ENCODE measurements at places on chromosomes 2 and 18.

DNA sequence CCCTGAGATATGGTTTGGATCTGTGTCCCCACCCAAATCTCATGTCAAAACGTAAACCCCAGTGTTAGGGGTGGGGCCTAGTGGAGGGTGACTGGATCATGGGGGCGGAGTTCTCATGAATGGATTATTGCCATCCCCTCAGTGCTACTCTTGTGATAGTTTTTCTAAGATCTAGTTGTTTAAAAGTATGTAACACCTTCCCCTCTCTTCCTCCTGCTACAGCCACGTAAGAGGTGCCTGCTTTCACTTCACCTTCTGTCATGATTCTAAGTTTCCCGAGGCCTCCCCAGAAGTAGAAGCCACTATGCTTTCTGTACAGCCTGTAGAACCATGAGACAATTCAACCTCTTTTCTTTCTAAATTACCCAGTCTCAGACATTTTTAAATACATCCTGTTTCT is 16.9 kb downstream of the PUM2 start:
- DNase-seq, result no peak

- DNase-seq, result no peak
Observed at GRCh38 chr18:80086281-80086680, 22.8 kb upstream of the ADNP2 start.

- DNase-seq, result no peak
Observed at GRCh38 chr18:58909521-58909920, 44.8 kb downstream of the ZNF532 start.

GRCh38 chr18:36217348-36217747 is 30.1 kb downstream of the MOCOS start:
- DNase-seq, result no peak

DNA sequence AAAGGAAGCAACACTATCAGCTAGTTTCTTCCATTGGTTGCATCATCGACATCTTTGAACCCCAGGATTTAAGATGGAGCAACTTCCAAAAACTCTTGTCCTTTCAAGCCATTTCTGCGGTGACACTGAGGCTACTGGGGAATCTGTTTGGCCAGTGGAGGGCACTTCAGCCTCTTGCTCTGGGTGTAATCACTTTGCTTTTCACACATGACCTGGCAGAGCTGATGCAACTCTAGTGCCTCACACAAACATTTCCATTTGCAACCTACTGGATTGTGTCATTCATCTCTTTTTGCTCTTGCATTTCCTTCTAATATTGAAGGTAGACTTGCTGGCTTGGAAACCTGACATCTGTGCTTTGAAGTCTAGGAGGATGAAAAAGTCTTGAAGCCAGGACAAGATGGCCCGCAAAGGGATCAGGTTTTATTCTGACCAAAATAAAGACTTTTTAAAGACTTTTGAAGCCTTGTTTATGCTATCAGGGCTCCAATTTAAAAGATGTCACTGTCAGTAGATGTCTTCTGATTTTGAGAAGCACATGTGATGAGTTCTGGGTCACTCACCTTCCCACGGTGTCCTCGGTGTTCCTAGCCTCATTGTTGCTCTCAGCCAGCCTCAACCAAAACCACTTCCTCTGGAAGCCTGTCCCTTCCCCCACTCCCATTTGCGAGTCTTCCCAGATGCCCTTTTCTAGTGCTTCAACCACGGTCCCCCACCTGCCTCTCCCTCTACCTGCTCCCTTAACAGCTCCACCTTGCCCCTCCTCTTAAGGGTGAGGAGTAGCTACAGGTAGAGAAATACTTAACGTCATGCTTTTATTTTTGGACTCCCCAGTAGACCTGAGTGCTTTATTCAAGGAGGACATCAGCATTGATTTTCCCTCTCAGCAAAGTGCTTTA is 69.7 kb upstream of the KCNE4 start:
- peak; percentile 12 for DNase-seq

DNA sequence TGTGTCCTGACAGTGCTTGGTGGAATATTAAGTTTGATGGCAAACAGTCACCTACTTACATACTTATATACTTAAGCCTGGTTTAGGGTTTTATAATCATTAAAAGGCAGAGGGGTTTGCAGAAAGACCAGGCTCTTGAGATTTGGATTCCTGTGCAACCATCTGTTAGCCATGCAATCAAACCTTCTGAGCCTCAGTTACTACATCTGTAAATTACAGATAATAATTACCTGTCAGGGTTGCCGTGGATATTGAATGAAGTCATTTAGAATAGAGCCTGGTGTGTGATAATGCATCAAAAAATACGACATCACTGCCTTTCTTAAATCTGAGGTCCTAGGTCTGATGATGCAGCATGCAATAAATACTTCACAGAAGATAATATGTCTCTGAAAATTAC is 152.9 kb downstream of the ARHGAP28 start:
- no peak for DNase-seq

- no peak for DNase-seq
Observed at GRCh38 chr18:58761970-58762780, 90.9 kb downstream of the MALT1 start.

DNA sequence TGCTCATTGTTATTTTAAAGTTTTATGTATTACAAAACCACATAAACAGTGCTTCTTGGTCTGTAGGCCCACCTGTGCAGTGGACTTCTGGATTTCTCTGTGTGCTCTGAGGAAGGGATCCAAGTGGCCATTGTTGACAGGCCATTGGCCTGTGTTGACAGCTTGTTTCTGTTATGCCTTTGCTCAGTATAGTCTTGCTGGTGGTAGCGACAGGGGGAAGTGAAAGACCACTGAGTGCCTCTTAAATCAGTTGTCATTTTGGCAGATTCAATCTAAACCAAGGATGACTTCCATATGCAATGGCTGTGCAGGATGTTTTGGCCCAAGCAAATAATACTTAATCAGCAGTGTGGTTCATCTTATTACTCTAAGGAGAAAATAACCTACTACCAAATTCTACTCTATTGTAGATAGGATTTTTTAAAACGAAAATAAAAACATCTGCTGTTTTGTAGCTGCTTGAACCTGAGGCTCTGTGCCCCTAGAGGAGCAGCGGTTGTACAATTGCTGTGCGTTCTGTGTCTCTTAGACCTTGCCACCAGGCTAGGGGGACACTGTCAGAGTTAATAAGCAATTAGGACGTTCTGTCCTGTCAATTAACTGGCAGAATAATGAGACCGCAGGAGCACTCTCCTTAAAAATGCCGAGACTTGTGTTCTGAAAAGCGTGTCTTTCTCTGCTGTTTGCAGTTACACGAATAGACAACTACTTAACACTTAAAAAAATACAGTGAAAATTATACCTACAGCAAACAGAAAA is 108.2 kb downstream of the RHBDD1 start:
- DNase-seq, result no peak

DNA sequence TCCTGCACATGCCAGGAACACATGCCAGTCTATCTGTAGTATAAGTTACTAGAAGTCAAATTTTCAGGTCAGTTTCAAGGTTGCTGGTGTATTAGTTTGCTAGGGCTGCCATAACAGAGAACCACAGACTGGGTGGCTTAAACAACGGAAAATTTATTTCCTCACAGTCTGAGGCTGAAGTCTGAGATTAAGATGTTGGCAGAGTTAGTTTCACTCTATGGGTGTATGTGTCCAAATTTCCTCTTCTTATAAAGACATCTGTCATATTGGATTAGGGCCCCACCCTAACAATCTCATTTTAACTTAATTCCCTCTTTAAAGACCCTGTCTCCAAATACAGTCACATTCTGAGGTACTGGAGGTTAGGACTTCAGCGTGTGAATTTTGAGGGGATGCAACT is 26.5 kb downstream of the B3GNT7 start:
- DNase-seq, result no peak

DNA sequence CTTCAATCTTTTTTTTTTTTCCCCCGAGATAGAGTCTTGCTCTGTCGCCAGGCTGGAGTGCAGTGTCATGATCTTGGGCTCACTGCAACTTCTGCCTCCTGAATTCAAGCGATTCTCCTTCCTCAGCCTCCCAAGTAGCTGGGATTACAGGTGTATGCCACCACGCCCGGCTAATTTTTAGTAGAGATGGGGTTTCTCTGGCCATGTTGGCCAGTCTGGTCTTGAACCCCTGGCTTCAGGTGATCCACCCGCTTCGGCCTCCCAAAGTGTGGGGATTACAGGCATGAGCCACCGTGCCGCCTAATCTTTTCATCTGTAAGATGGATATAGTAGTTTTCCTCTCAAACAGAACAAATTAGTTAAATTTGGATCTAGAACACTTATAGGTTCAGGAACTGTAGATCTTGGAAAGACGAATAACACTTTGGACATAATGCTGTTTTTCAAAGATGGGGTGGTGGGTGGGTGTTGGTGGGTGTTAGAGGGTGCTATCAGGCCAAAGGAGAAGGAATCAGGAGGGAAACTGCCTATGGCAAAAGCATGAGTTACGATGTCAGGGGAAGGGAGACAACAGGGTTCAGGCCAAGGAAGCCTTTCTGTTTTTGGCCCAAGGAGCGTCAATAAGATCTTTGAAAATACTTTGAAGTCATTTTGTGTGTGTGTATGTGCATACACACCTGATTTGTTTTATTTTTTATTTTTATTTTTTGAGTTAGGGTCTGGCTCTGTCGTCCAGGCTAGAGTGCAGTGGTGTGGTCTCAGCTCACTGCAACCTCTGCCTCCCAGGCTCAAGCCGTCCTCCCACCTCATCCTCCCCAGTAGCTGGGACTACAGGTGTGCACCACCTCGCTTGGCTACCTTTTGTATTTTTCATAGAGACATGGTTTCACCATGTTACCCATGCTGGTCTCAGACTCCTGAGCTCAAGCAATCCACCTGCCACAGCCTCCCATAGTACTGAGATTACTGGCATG is 6.8 kb downstream of the RPL37A start:
- no peak for DNase-seq
